ENCODE measurements at places on chromosomes 11 and 22. TPM values are rescaled to one million over a fixed set of nuclear protein-coding genes. Genes with fewer than 3 reads are reported as not detected.

Gene XKR3
- total RNA-seq: not detected

Gene MARK2
- total RNA-seq: 38.1 TPM

Gene ZP1
- not detected for total RNA-seq

DNA sequence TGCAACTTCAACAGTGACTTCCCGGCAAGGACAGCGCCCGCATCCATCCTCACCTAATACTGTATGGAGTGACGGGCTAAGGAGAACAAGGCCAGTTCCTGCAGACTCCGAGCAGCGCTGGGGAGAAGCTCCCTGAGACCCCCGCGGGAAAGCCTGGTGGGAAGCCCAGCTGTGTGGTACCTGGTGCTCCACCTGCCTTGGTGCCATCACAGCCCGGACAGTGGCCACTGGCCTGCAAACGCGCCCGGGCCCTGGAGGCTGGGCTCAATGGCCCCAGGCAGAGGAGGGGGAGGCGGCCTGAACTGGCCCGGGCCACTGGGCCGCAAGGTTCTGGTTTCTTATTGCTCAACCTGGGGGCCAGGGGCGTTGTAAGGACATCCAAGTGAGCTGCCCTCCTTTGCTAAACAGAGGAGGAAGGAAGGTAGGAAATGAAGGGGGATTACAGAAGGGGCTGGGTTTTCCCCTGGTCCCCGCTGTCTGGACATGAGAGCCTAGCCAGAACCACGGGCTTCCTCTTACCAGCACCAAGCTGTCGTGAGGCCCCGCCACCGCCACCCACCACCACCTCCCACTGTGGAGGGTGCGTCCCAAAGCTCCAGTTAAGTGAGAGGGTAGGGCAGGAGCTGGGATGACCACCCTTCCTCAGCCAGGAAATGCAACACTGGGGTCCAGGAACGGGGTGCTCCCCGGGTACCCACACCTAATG, 8.5 kb upstream of the CDC42BPG start:
- no peak for DNase-seq

- no peak for DNase-seq
These were observed 12.4 kb downstream of the CRELD2 start for GRCh38 chr22:49930596-49931412.

GRCh38 chr11:126332221-126332711, 23.2 kb upstream of the ST3GAL4 start:
- no peak for DNase-seq

DNA sequence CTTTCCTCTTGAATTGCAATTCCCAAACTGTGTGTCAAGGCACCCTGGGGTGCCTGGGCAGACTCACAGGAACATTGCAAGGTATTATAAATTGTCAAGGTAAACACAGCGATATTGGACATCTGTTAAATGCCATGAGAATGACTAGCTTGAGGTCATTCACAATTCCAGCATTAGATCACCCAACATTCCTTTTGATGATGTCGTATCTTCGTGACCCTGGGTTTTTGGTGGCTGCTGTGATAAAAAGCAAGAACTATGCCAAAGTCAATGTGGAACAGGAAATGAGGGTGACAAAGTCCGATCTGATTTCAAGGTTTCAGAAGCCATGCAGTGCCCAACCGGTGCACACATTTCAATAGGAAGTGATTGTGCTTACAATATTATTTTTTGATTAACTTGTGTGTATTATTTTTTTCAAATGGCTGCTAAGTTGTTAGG, 458.4 kb downstream of the MIAT start:
- DNase-seq: no peak

DNA sequence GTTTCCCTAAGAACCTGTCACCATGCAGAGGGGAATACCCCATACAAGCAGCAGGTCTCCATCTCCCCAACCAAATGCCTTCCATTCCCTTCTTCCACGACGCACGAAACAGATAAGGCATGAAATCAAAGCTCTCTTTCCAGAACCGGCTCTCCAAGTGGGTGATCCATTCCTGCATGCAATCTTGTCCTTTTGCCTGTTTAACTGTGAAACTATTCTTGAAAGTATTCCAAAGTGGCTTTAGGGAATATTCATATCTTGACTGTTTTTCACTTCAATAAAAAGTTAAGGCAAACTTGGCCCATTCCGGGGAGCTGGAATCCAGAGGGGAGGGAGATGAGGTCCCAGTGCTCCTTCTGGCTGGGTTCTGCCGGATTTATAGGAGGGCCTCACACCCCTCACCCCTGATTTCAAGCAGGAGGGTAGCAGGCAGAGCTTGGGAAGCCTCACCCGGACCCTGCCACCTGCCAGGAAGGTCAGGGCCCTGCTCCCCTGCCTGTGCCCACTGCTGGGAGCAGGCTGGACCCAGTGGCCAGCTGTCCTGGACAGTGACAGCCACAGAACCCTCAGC, 60.9 kb downstream of the SCGB1A1 start:
- DNase-seq: no peak

- no peak for DNase-seq
These were observed 34.1 kb upstream of the CD81 start for GRCh38 chr11:2342981-2343380.
